ENCODE measurements at places on chromosomes 11 and 22.

DNA sequence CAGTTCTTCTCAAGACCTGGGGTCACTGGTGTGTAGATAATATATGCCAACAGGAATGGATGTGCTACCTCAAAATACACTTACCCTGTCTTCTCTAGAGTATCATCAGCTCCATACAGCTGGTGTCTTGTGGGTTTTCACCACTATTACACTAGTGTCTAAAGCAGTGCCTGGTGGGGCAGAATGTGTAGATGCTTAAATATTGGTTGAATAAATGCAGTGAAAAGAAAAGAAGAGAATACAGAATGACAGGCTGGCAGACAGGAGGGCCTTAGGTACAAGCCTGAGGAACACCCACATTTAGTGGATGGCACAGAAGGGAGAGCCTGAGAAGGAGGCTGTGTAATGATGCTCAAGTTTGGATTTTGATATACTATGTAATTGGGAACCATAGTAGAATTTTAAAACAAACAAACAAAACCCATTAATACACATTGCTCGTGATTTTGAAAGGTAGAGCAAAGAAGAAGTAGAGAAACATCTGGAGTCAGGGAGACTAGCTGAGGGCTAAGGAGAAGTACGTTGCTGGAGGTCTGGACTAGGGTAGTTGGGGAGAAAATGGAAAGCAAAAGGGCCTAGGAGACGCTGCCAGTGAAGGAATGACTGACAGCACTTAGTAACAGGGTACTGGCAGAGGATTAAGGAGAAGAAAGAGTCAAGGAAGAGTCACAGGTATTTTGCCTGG is 20.5 kb upstream of the RAG2 start:
- no peak for DNase-seq

GRCh38 chr22:25829237-25829636 is 87.2 kb downstream of the MYO18B start:
- no peak for DNase-seq

GRCh38 chr11:124535552-124536232 is 7.8 kb downstream of the OR8B12 start:
- no peak for DNase-seq

GRCh38 chr11:36540998-36541397 is 26.8 kb upstream of the RAG1 start:
- DNase-seq: no peak

- no peak for DNase-seq
Observed at GRCh38 chr11:115497303-115497702, 6.9 kb downstream of the CADM1 start.

DNA sequence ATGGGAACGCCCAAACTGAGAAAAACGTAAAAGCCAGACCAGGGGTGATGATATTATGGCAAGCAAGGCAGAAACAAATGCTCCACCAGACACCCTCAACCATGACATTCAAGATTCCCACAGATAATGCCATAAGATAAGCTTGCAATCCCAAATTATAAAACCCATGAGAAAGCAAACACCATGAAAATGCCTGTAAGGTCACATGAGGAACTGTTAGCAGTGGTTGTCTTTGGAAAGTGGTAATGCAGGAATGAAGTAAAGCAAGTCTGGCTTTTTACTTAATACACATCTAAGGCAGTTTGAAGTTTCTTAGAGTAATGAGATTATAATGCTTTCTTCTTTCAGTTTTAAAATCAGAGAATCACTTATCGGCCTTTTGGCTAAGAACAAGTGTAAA is 111.0 kb downstream of the MN1 start:
- no peak for DNase-seq

DNA sequence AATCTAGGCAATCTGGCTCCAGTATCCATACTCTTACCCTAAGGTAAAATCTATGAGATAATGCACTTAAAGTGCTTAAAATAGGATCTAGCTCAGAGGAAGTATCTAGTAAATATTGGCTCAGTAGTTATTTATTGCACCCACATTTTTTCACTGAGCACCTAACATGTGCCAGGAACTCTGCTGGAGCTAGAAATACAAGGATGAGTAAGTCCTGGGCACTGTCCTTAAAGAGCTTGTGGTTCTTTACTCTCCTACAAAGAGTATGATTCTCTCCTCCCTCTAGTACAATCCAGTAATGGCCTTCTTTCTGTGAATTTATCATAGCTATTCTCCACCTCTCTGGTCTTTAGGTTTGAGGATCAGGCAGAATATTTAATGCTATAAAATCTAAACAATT is 59.2 kb downstream of the DEUP1 start:
- no peak for DNase-seq
